Femur (tissue), 1 donor: ENCODE measurements at places on chromosomes 5 and 9.

DNA sequence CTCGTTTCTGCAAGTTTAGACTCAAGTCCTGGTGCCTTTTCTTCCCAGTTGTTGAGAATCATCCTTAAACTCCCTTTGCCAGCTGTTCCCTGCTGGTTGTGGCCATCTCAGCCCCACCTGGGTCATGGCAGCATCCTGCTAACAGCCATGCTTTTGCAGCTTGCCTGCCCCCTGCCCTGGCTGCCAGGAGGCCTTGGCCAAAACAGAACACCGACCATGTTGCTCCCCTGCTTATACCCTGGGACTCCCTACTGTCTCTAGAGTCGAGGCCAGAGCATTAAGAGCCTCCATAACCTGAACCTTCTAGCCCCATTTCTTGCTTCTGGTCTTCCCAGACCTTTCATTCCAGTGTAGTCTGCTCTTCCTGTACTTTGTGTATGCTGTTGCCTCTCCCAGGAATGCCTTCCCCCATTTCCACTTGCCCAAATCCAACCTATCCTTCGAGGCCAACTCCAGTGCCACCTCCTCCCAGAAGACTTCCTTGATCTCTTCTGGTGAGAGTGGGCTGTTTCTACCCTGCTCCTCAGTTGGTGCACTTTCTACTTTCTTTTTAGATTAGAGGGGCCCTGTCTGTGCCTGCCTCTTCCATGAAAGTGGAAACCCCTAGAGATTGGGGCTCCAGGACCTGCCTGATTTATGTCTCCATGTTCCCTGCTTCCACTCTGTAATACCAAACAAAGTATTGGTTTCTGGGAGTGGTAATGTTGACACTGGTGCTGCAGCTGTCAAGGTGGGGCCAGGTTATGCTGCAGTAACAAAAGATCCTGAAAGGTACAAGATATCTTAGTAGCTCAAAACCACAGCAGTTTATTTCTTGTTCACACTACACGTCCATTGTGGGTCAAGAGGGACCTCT lies 88.2 kb downstream of the AMBP start:
- DNase-seq, result no peak

- DNase-seq, result no peak
Measured at GRCh38 chr5:159785656-159786055, 130.6 kb upstream of the ADRA1B start.

- no peak for DNase-seq
Measured at GRCh38 chr9:73125651-73126050, 26.0 kb upstream of the ANXA1 start.

DNA sequence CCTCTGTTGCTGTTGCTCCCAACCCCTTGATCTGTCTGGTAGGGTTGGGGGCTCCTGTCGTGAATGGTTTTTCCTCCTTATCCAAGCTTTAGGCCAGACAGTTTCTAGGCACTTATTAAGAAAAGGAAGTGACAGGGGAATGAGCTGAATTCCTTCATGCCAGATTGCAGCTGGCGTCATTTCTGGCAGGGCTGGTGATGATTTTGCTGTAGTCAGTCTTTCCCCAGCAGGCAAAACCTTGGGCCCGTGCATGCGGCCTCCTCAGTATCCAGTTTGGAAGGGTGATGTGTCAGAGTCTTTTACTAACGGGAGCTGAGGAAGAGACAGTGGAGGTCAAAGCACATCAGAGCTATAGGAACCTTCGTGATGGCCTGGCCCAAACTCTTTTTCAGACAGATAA lies 58.8 kb downstream of the COL27A1 start:
- peak; percentile 80 for DNase-seq

DNA sequence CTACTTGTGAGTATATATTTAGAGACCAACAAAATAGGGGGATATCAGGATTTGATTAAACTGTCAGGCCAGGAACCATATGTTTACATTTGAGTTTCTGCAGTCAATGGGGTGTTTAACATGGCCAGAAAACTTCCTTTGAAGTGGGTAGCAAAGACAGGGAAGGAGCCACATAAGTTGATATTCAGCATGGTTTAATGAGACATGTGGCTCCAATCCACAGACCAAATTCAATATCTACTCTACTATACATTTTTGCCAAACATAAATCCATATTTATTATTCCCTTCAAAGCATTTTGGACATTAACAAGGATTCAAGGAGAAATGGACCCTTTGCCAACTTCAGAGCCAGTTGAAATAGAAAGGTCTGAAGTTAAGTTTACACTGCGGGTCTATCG lies 99.8 kb downstream of the TAF11L14 start:
- DNase-seq, result no peak

DNA sequence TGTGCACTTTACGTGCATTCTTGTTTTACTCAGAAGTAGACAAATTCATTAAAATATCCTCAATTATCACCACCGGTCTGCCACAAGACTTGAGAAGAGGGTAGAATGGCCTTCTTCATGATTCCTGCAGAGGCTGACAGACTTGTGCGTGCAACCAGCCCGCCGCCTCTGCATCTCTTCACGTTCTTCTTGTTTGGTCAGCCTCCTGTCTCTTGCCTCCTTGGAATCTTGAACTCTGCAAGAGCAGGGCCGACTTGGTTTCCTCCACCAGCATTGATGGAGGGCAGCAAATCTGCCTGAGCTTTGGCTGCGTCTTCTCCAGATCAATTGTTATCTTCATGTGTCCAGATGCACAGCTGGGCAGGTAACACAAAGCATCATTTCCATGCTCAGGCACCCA lies 20.2 kb downstream of the UBE2QL1 start:
- no peak for DNase-seq

GRCh38 chr5:172685091-172685490 lies 44.0 kb downstream of the NEURL1B start:
- DNase-seq, result no peak

DNA sequence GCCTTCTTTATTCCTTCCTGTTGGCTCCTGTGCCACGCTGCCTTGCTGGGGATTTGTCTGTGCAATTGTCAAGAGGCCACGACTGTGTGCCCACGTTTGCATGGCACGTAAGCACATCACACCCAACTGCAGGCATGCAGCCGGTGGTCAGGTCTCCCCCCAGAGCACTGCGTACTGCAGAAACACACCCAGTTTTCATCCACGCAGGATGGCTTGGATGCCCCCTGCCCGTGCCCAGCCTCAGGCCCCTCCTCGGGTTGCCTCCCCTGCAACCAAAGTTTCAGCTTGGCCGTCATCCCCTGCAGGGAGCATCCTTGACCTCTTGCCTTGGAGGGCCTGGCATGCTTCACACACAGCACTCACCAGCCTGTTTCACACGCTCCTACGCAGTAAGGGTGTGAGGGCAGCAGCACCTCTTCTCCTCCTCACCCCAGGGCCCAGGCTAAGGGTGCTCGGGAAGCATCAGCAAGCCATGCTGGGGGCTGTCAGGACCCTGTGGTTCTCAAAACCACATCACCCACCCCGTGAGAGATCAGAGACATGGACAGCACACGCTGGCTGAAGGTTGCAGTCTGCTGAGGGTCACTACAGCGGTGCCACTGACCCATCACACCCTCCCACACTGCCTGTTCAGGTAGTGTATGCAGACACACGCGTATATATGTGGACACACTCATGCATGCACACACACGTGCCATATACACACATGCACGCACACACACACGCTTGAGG lies 3.1 kb downstream of the MRPL36 start:
- no peak for DNase-seq

- DNase-seq, result no peak
Measured at GRCh38 chr9:9108641-9109040, 1309.1 kb upstream of the DMAC1 start.

DNA sequence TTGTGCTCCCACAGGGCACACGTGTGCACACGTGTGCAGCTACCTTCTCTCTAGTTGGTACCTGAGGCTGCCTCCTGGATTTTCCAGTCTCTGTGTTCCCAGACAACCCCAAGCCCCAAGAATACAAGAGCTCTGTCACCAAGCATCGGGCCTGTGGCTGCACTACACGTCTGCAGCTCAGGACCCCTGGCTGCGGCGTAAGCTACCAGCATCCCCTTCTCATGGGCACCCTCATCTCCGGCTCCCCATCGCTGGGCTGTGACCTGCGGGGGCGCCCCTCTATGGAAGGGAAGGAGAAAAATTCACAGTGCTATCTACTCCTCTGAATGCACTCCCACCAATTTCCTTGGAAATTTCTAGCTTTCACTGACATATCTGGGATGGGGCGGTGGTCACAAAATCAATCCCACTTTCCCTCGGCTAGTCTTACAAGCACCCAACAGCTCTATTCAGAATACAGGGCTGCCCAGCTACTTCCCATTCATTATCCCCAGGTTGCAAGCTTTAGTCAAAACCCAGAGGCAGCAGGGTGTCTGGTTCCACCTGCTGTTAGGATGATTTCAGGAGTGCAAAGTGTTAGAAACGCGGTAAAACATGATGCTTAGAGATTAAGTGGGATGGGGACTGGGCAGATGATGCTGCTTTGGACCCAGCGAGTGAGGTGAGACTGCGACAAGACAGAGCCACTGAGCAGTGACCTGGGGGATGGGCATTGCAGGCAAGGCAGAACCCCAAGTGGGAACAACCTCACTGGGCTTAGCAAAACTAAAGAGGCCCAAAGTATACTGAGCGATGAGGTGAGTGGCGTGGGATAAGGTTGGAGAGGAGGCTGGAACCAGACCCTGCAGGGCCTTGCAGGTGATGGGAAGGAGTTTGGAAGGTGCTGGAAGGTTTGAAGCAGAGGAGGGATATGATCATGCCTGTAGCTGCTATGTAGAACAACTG lies 121.7 kb downstream of the KCNIP1 start:
- DNase-seq, result no peak

GRCh38 chr5:134550271-134551214 lies 25.1 kb downstream of the JADE2 start:
- DNase-seq, result no peak

- peak; percentile 10 for DNase-seq
Measured at GRCh38 chr5:175714479-175715085, 56.7 kb downstream of the HRH2 start.

DNA sequence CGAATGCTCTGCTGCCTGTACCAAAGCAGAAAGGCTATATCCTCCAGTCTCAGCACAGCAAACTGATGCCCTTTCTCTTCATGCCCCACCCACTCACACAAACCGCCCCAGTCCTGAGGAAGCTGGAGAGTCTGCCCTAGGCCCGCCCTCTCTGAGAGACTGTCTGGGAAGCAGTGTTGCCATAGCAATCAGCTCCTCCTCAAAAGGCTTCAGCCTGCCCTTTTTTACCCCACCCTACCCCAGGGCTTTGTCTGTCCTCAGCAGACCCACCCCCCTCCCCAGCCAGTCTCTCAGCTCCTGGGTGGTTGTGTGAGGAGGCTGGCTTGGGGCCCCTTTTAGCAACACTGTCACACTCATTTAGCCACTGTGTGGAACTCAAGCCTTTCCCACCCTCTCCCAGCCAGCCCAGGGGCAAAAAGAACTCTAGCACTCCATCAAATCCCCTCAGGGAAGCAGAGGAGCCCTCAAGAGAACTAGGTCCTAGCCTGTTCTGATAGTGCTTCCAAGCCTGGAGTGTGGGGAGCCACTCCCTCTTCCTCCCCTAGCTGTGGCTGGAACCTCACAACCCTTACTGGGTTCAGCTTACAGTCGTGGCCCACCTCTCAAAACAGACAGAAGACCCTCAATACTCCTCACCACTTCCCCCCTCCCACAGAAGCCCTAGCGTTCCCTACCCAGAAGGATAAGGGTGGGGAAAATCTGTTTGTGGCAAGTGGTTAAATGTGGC lies 1.4 kb downstream of the ATOSB start:
- peak; percentile 93 for DNase-seq

DNA sequence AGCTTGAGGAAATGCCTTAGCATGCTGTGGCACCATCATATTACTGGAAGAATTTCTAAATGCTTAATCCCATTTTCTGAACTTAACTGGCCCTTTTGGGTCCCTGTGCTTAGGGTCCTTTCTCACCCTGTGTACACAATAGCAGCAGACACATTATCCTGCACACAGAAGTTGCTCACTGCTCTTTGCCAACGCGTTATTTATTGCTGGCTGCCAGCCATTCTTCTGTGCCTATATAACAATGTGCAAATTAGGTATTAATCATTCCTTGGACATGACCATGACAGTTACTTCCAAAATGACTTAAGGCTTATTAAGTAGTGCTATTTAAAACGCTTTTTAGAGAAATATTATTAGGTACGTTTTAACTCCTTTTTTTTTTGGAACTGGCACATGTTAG lies 134.7 kb downstream of the FBN2 start:
- DNase-seq, result no peak

- DNase-seq, result no peak
Measured at GRCh38 chr9:101702257-101702656, 36.2 kb downstream of the GRIN3A start.

- no peak for DNase-seq
Measured at GRCh38 chr9:117413346-117414219, 1.3 kb downstream of the ASTN2 start.

DNA sequence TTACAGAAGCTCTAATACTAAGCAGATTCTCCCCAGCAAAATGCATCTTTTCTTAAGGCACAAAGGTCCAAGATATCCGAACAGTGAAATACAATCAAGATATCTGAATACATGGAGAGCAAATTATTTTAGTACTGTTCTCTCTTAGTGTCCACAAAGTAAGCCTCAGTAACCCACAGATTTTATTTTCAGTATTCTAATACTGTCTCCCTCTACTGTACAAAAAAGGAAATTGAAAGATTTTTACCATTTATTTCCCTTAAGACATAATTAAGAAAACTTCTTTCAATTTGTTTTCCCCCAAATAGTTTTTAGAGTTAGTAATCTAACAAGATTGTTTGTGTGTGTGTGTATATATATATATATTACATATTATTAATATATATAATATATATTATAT lies 24.7 kb upstream of the NOL6 start:
- no peak for DNase-seq

DNA sequence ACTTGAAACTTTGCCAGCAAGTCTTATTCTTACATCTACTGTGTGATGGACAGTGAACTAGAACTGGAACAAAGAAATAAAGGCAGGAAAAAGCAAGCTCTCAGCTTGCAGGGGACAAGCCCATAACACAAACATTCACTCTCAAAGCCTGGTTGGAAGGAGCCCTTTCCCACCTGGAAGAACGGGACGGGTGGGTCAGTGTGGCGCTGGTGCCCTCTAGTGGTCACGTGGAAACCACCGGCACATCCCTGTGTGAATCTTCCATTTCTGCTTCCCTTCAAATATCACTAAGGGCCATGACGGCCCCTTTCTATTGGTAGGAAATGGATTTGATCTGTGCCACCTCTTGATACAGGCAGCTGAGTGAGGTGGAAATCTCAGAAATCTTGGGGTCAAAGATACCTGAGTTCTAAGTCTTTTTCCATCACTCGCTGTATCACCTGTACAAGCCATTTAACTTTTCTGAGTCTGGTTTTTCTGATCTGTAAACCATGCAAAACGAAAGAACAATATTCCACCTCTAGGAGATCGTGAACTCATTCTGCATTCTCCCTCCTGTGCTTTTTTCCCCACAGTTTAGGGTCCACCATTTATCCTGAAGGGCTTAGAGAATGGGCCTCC lies 211.6 kb downstream of the MSX2 start:
- peak; percentile 67 for DNase-seq

GRCh38 chr9:129703667-129704355 lies 38.4 kb downstream of the PRRX2 start:
- DNase-seq, result peak; percentile 89
